ENCODE measurements at places on chromosomes 2 and 18. TPM values are rescaled to one million over a fixed set of nuclear protein-coding genes. Genes with fewer than 3 reads are reported as not detected.

DNA sequence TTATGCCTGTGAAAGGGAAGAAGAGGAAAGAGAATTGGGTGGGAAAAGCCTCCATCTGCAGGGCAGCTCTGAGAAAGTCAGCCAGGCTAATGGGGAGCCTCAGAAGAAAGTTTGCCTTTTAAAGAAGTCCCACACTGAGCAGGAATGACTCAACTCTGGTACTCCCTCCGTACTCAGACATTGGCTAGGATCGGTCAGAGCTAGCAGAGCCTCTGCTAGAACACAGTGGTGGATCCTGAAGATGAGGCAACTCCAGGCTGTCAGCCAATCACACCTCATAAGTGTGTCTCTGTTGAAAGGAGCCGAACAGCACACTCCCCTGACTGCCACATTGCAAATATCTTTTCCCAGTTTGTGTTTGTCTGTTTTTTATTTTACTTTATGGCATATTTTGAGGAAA is 96.9 kb downstream of the HNRNPLL start:
- DNase-seq, result no peak

DNA sequence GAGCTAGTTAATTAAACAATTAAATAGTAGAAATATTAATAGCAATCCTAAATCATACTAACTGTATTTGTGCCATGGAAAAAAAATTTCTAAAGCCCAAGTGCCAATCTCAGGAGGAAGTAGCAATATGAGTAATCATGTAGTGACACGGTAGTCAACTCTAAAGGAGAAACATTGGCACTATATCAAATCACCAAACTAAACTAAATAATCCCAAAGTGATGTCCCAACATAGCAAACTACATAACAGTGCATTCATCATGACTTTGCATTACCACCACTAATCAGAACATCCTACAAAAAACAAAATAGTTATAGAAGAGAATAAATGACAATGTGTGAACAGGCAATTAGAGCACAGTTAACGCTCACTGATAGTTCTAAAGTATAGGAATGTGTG is 195.1 kb downstream of the EXOC6B start:
- no peak for DNase-seq

DNA sequence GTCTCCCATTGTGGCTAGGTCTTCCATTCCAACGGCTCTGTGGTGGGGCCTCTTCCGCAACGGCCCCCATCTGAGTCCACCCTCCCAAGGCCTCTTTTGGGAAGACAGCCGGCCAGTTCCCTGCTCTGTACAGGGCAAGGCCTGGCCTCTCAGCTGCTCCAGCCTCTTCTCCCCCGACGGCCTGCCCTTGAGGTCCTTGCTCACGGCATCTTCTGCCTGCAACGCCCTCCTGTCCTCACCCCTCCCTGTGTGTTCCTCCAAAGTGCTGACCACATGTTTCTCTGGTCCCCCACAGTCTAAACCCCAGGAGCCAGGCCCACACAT is 16.0 kb downstream of the HS6ST1 start:
- no peak for DNase-seq

Gene DES
- total RNA-seq, result 0.10 TPM
